ENCODE measurements at places on chromosomes 3 and 15.

DNA sequence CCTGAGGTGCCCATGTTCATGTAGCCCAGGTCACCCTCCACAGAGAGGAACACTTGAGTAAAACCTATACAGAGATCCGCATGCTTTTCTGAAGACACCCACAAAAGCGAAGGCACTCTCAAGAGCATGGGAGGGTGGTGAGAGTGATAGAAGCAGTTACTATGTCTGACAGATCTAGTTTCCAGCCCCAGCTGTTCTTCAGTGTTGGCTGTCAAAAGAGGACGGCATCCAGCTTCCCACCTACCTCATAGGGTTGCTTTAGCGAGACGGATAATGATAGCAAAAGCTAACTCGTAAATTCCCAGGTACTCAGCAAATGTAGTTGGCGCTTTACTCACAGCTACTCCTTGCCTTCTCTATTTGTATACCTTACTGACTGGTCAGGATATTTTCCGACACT, 3.0 kb upstream of the MEX3B start:
- DNase-seq: no peak

- DNase-seq: no peak
Observed at GRCh38 chr3:143439817-143440216, 320.2 kb downstream of the CHST2 start.

DNA sequence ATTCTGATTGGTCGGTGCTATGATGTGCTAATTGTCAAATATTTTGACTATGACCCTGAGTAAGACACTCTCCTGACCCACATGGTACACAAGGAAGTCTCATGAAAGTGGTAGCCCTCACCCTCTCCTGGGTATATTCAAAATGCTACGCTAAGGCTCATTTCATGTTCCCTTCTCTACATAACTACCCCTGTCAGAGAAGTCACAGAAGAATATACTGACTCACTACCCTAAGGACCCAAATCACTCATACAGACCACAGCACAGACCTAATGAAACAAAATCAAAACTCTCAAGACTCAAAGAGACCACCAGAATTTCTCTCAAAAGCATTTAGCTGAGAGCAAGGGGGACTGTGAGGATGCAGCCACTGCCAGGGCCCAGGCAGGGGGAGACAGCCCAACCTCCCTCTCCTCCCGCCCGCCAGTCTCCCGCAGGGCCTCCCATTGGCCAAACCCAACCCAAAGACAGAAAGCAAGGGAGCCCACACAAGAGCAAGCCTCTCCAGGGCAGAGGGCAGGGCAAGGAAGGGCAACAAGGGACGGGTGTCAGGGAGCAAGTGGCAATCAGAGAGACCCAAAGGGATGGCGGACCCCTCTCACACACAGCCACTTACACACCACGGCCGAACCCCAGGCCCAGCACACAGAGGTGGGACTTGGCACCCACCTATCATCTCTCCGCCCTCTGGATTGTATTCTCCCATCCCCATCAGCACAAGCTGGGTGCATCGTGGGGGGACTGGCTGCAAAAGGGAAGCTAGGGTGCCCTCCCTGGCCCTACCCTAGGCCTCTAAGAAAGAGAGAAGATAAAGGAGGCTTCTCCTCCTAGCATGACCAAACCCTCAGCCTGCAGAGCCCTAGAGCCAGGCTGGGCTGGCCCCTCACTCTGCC, 41.6 kb downstream of the MEGF11 start:
- no peak for DNase-seq

DNA sequence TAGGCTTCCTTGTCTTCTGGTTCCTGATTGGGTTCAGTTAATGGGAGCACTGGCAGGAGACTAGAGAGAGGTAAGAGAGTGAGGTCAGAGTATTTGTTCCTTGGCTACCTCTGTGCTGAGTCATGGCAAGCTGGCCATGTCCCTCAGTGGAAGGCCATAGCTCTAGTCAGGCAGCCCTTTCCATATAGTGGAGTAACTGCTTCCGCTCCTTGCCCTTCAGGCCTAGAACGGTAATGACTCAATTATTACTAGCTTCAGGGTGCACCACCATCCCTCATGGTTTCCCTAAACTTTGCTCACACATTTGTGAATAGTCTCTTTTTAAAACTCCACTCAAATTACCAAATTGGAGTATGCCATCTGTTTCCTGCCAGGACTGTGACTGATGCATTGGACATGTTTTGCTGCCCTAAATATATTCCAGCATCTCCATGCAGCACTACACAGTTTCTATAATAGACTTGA, 10.5 kb upstream of the ANO10 start:
- DNase-seq: no peak

DNA sequence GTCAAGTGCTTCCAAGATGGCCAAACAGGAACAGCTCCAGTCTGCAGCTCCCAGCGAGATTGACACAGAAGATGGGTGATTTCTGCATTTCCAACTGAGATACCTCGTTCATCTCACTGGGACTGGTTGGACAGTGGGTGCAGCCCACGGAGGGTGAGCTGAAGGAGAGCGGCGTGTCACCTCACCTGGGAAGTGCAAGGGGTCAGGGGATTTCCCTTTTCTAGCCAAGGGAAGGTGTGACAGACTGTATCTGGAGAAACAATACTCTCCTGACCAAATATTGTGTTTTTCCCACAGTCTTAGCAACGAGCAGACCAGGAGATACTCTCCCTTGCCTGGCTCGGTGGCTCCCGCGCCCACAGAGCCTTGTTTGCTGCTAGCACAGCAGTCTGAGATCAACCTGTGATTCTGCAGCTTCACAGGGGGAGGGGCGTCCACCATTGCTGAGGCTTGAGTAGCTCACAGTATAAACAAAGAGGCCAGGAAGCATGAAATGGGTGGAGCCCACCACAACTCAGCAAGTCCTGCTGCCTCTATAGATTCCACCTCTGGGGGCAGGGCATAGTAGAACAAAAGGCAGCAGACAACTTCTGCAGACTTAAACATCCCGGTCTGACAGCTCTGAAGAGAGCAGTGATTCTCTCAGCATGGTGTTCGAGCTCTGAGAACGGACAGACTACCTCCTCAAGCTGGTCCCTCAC, 293.5 kb upstream of the SUCLG2 start:
- DNase-seq: no peak

GRCh38 chr3:177554895-177555759, 357.8 kb upstream of the TBL1XR1 start:
- DNase-seq: no peak

GRCh38 chr15:100125401-100126191, 216.2 kb downstream of the ADAMTS17 start:
- DNase-seq: no peak

- no peak for DNase-seq
Observed at GRCh38 chr15:66755298-66756068, 53.4 kb downstream of the SMAD6 start.

GRCh38 chr3:41846850-41847249, 115.1 kb downstream of the ULK4 start:
- no peak for DNase-seq

DNA sequence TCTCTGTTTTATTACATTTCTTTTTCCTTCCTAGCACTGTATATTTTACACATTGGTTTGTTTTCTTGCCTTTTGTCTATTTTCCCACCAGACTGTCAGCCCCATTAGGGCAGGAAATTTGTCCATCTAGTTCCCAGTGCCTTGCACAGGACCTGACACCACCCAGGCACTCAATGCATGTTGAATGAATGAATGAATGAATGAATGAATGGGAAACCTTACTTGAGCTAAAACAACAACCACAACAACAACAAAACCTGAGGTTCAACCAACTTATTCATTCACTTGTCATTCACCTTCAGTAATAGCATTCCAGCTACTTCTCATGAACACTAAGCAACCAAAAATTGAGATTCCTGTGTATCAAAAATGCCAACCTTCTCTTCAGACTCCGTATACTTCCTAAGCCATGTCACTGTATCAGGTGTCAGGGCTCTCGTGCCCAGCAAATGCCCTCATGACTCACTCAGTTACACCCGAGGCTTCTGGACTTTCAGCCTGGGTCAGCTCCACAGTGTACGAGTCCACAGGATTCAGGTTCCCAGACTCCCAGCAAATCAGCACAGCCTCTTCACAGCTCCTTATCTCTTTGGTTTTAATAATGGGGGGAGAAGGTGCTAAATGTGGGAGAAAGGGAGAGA, 37.3 kb downstream of the FSD2 start:
- no peak for DNase-seq

GRCh38 chr3:37801966-37802365, 59.7 kb upstream of the CTDSPL start:
- no peak for DNase-seq

GRCh38 chr3:13277860-13278531, 142.1 kb downstream of the NUP210 start:
- no peak for DNase-seq

- DNase-seq: no peak
Observed at GRCh38 chr15:52765785-52766184, 24.4 kb downstream of the ONECUT1 start.

DNA sequence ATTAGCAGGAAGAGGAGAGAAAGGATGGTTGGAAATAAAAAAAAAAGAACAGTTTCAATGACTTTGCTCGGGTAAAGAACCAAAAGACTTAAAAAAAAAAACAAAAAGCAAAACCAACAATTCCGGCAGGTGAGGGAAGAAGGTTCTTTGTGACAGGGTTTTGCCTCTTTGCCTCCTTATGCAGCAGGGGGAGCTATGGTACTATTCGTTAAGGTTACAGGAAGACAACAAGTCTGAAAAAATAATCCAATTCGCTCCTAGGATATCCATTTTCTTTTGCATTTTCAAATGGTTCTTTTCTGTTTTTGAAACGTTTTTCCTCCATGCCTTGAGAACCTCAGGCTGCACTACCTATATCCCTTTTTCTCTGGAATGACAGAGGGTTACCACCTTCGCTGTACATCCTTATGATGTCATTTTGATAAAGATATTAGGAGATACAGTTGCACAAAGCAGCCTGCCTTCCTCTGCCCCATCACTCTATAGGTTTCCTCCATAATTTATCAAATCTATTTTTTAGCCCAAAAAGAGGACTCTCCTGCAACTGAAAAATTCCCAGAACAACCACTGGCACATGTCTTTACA, 55.0 kb downstream of the CFAP20DC start:
- peak; percentile 52 for DNase-seq

DNA sequence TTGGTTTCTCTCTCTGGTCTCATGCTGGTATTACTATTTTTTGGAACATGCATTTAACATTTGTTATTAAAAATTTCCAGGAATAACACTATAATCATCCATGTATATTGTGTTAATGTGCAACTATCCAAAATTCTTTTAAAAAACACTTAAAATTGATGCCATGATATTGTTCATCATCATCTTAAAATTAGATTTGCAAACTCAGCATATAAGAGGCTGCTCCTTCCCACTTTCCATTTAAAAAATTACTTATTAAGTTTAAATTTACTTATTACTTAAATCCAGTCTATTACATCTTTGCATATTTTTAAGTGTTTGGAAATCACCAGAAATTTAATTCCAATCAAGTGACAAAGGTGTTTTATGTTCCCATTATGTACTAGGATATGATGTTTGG, 5.8 kb upstream of the ABHD17C start:
- DNase-seq: no peak

GRCh38 chr3:44892689-44893088, 18.3 kb downstream of the TGM4 start:
- no peak for DNase-seq

- no peak for DNase-seq
Observed at GRCh38 chr15:71888797-71889196, 78.4 kb downstream of the NR2E3 start.

GRCh38 chr3:43094851-43095250, 11.0 kb downstream of the POMGNT2 start:
- DNase-seq: no peak

DNA sequence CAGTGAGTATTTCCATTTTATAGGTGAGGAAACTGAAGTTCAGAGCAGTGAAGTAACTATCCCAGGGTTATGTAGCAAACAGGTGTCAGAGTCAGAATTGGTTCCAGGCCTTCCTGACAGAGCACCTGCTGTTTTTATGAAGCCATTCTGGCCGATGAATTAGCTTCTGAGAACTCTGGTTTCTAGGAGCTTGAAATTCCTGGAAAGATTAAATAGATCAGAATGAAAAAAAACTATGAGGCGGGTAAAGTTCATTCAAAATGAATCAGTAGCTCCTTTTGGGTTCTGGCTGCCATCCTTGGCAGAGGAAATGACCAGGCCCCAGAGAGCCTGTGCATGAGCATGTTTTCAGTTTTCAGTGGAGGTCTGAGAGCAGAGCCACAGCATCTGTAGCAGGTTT, 59.3 kb upstream of the CFAP161 start:
- DNase-seq: no peak

DNA sequence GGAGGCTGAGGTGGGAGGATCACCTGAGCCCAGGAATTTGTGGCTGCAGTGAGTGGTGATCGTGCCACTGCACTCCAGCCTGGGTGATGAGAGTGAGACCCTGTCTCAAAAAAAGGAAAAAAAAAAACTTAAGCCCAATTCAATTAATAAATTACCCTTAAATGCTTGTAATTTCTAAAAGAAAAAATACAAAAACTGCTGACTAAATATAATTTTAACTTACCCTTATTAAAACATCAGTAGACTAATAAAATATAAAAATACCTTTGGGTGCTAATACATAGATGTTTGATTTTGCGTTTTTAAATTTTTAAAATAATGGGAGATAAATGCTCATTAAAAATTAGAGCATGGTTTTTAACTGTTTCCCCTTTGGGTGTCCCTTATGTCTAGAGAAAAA, 17.5 kb upstream of the SLC25A26 start:
- DNase-seq: no peak

GRCh38 chr3:107263269-107264021, 113.8 kb upstream of the CCDC54 start:
- no peak for DNase-seq

GRCh38 chr3:69697381-69697780, 41.9 kb upstream of the MITF start:
- DNase-seq: no peak

GRCh38 chr15:59549301-59550185, 62.0 kb upstream of the GCNT3 start:
- no peak for DNase-seq

DNA sequence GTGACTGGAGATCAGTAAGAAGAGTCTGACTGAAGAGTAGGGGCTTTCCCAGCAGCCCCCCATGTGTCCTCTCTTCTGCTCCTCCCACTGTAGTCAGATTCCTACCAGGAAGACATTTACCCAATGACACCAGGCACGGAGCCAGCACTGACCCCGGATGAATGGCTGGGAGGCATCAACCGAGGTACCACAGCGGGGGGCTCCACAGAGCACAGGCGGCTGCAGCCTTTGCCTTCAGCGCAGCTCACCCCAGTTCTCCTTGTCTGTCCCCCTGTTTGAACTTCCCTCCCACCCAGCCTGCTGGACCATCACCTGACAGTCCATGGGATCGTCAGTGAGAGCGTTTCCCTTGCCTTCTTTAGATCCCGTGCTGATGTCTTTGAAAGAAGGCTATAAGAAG, 101.6 kb downstream of the ANP32A start:
- no peak for DNase-seq

GRCh38 chr3:108152274-108152673, 61.4 kb upstream of the CD47 start:
- DNase-seq: no peak

- DNase-seq: no peak
Observed at GRCh38 chr3:105365081-105365390, 1.7 kb upstream of the ALCAM start.

GRCh38 chr15:94100863-94101262, 130.5 kb upstream of the MCTP2 start:
- DNase-seq: no peak

GRCh38 chr15:51731549-51732267, 5.7 kb downstream of the LYSMD2 start:
- no peak for DNase-seq

GRCh38 chr3:107977221-107978130, 113.4 kb downstream of the CD47 start:
- no peak for DNase-seq
